ENCODE measurements at places on chromosomes 4 and X.

GRCh38 chrX:129842510-129843208, 1.0 kb downstream of the ZDHHC9 start:
- peak; percentile 69 for DNase-seq

- DNase-seq = peak; percentile 28
Measured at GRCh38 chrX:67570839-67571238, 27.0 kb downstream of the AR start.

GRCh38 chr4:161285461-161285860, 878.3 kb downstream of the FSTL5 start:
- DNase-seq = no peak

GRCh38 chr4:8771666-8772065, 100.0 kb downstream of the HMX1 start:
- DNase-seq = no peak

DNA sequence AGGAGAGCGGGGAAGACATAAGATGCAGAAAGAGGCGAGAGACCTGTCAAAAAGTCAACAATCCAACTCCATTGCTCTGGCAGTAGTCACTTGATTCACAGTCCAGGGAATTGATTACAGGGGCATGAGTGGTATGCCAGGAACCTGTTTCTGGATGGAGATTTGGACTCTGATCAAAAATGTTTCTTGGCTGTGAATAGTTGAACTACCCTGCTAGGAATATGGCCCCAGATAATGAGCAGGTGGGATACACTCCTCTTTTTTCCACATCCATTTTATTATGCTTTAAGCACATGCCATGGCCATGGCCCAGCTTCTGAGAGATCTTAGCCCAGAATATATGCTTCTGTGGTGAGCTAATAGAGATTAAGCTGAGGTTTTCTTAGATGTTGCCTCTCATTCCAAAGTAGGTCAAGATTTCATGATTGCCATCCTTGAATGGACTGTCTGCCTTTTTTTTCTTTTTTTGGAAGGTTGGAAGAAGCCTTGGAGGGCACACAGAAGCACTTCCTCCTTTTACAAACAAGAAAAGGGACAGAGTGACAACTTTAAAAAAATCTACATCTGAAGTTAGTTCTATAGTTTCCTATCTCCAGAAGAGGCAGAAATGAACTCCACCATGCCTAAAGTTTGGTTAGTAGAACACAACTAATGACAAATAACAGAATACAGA, 121.9 kb downstream of the KIT start:
- no peak for DNase-seq

- DNase-seq = no peak
Measured at GRCh38 chr4:102901804-102902203, 33.0 kb downstream of the CISD2 start.

DNA sequence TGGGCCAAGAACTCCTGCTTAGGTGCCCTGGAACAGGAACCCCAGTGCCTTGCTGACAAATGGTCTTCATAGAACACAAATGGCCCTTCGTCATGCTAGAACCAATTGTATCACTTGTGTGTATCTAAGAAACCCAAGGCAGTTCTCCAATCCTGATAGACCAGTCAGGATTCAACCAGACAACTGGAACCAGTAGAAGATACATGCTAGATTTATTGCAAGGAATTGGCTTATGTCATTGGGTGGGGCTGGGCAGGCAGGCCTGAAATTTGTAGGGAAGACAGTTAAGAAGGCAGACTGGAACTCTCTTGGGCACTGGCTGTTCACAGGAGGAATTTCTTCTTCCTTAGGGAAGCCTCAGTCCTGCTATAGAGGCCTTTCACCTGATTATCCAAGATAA, 17.0 kb upstream of the TBL1X start:
- DNase-seq = no peak

- DNase-seq = peak; percentile 36
Measured at GRCh38 chr4:117777721-117778120, 256.6 kb upstream of the NDST3 start.

- no peak for DNase-seq
Measured at GRCh38 chrX:108731153-108731552, 5.2 kb downstream of the IRS4 start.

- DNase-seq = no peak
Measured at GRCh38 chr4:32192363-32192762, 1472.2 kb downstream of the PCDH7 start.

DNA sequence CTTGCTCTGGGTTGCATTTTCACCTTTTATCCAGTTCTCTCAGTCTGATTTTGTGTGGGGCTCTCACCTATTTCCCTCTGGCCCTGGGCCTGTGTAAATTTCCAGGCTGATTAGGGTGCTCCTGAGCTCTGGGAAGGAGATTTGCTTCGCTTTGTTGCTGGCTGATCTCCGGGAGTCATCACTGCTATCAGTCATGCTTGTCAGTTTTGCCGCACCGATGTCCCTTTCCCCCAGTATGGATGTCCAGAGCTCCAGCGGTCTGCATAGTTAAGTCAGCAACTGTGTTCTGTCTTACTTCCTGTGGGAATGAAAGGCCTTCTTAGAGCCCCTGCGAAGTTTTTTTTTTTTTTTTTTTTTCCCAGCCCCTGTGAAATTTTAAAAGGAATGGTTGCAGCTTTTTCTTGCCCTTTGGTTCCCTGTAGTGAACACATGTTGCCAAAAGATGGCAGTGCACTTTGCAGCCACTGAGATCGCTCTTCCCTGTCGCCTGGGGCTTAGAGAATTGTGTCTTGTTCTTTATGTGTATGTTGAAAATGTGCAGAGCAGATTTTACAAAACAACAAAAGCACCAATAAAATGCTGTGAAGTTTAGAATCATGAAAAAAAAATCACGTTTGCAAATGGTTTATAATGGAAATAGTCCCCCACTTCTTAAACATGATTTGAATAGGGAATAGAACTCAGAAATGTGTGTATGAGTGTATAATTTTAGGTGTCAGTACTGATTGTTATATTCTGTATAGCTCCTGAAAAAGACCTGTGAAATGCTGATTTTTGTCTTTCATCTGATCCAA, 109.1 kb upstream of the SLC4A4 start:
- DNase-seq = peak; percentile 43

- no peak for DNase-seq
Measured at GRCh38 chrX:50615570-50616158, 145.0 kb upstream of the DGKK start.

- no peak for DNase-seq
Measured at GRCh38 chrX:123749643-123750042, 16.8 kb upstream of the THOC2 start.

DNA sequence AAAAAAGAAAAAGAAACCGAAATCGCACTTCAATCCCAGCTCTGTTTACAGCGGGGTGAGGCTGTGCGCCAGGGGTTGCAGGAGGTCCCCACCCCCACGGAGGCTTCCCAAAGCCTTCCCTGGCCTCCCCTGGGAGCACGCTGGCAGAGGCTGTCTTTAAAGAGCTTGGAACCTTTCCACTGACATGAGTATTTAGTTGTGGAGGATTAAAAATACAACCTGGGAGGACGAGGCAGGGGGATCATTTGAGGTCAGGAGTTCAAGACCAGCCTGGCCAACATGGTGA, 69.1 kb downstream of the PPP2R2C start:
- no peak for DNase-seq

- no peak for DNase-seq
Measured at GRCh38 chr4:82425478-82425877, 4.8 kb downstream of the HNRNPDL start.

DNA sequence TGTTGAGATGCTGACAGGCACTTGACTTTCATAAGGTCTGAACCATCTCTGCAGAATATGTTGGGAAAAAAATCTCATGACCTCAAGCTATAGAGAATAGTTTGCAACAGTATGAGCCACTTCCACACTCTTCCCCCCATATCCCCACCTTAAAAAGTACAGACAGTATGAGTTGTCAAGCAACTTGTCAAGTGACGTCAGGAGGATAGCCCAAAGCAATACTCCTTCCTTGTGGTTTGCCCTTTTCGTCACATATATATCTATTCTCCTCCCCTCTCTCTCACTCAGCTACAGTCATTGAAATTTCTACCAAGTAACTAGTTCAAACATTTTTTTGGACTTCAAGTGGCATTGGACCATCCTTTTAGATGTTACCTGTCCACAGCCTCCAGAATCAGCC, 67.7 kb downstream of the MCF2 start:
- peak; percentile 5 for DNase-seq

- no peak for DNase-seq
Measured at GRCh38 chr4:123345137-123345934, 51.3 kb upstream of the SPRY1 start.

GRCh38 chr4:84378983-84379382, 120.1 kb downstream of the NKX6-1 start:
- DNase-seq = no peak

- no peak for DNase-seq
Measured at GRCh38 chr4:123412091-123412505, 15.5 kb downstream of the SPRY1 start.

Data from M059J (cell line).